ENCODE measurements at places on chromosomes 3 and 15.

- DNase-seq, result no peak
Measured at GRCh38 chr15:60526127-60526616, 47.2 kb upstream of the ICE2 start.

GRCh38 chr3:140092848-140093536 is 158.0 kb downstream of the CLSTN2 start:
- DNase-seq, result no peak

- no peak for DNase-seq
Measured at GRCh38 chr3:119013951-119014350, 20.7 kb downstream of the IGSF11 start.

- DNase-seq, result no peak
Measured at GRCh38 chr3:127573912-127574311, 16.6 kb downstream of the TPRA1 start.

DNA sequence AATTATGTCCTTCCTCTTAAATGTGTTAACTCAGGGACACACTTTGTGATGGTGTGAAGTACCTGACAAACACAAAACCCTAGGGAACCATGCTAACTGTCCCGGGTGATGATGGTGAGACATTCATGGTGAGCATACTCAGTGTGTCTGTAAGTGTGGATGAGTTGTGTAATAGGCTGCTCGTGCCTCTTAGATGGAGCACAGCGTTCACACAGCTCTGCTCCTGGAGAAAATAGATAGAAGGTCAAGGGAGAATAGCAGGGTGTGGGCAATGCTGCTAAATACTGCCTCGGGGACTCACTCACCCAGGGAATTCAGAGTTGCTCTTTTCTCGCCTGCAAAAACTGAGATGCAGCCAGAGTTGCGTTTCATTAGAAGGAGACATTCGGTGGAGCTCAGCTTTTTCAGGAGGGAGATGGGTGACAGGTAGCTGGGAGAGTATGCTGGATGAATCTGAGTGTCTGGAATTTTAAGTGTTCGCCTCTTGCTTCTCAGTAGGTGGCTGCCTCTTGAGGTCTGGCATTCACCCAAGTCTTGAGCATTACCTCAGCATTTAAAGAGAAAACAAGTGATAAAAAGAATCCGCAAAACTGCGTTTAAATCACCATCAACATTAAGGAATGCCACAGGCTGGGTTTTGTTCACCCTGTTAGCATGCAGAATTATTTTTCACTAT is 813.2 kb downstream of the AGBL1 start:
- no peak for DNase-seq

DNA sequence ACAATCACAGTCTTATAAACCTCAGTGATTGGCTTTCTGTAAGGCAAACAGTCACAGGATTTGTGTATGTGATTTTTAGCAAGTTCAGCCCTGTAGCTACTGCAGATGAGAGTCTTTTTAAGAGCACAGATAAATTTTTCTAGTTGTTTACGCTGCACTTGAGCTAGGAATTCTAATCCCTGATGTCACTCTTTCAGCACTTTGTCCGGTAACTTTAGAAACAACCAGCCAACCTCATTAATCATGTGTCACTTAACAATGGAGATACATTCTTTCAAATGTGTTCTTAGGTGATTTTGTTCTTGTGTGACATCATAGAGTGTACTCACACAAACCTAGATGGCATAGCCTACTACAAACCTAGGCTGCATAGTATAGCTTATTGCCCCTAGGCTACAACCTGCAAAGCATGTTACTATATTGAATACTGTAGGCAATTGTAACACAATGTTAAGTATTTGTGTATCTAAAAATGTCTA is 36.8 kb upstream of the GOLGA6L2 start:
- no peak for DNase-seq

DNA sequence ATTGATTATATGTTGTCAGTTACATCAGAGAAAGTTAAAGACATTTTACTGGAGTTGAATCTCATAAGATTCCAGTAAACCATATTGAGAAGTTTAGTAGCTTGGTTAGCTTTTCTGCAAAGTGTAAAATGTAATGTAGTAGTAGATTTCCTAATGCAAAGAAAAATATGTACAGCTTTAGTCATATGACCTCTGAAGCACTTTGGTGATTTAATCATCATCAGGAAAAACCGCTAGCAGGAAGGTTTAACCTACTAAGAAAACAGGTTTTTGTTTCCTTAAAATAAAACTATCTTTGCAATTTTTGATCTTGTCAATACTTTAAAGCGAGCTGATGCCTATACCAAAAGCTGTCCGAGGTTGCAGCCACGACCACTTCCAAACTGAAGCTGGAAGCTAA is 364.6 kb upstream of the ZNF385D start:
- no peak for DNase-seq

DNA sequence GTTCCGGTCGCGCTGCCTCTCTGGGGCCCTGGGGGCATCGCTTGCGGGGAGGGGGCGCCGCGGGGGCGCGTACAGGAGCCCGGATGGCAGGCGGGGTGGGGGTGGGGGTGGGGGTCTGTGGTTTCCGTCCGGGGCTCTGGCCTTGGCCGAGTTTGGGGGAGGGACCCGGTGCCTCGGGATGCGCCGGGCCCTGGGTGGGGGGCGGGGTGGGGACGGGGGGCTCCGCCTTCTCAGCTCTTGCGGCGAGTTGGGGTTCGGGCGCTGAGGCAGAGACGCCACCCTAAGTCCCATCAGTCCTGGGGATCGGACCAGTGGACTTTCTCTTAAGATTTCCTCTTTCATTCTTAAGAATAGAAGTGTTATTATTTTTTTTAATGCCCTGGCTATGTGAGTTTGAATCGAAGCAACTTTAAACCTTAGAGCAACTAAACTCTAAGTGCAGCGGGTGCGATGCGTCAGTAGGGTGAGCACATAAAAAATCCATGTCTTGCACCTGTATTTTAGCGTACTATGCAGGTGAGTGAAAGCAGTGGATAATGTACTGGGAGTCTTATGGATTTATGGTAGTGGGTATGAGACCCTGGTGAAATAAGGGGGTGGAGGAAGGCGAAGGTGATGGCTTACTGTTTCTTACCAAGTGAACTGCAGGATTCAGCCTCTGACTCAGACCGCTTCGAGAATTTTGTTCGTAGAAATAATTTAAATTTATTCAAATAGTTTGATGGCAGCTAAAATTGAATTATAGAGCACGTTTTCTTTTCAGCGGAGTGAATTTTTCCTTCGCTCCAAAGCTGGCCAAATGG is 762 bp downstream of the CTNNB1 start:
- DNase-seq, result no peak

DNA sequence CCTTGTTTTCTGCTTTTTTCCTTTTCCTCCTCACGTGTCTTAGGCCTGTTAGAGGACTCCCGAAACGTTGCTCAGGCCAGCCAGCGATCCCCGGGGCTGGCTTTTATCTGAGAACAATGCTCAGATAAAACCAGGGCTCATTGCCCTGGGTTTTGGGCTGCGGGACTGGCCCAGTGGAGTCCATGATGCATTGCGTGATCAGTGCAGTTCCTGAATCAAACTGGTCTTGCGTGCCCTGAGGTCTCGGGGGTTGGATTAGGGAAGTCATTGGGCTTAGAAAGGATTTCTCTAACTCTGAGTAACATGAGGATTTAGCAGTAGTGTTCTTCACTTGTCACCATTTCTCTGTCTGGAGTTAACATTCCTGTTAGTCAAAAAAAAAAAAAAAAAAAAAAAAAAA is 66.3 kb downstream of the CCR1 start:
- DNase-seq, result no peak

DNA sequence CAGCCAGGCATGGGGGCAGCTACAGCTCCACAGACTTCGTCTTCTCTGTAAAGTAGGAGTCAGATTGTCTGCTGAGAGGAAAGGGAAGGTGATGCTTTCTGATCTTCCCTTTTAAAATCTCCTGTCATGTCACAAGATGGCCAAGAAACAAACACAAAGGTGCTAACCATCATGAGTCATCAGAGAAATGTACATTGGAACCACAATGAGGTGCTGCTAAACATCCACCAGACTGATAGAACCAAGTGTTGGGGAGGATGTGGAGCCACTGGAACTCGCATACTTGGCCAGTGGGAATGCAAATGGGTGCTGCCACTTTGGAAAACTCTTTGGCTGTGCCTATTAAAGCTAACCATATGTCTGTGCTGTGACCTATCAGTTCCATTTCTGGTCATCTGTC is 268.8 kb downstream of the SLCO3A1 start:
- no peak for DNase-seq

DNA sequence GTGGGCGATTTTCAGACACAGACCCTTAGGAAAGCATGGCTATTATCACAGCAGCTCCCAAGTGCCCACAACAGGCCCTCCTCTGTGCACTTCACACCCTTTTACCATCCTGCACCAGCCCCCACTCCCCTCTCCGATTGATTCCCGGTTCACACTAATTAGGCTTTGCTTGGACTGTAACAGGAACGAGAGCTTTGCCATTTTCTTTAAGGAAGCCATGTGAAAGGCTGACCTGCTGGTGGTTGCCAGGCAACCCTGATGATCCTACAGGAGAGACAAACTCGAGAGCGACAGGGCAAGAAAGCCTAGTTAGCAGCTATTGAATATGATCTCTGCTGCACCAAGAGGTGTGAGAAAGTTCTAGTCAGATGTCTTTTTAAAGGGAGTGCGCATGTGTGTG is 28.2 kb upstream of the DET1 start:
- no peak for DNase-seq

DNA sequence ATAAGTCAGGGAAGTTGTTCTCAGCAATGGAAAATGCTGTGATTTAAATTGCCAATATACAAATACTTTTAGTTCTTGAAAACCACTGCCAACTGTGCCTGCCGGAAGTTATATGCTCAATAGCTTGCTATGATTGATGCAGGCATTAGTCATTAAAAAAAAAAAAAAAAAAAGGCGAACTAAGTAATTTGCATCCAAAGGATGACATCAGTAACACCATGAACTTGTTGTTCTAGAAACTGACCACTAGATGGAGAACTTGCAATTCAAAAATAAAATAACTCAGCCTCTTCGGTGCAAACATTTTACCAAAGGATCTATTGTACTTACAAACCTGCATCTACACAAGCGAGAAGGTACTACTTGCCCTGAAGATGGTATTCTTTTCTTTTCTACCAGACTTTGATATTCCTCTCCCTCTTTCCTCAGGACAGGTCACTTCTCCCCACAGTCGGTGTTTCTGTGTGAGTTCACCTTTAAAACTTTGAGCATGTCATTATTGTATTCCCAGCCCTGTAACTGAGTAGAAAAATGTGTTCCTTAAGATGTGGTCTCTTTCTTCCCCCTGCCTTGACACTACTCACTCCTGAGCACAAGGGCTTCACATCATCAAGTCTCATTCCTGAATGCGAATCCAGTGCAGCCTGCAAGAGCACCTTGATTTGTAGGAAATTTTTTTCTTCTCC is 115.0 kb upstream of the VEPH1 start:
- no peak for DNase-seq

GRCh38 chr3:4290272-4290893 is 12.8 kb upstream of the SETMAR start:
- no peak for DNase-seq

GRCh38 chr3:83224101-83224868 is 1462.8 kb upstream of the GBE1 start:
- no peak for DNase-seq

DNA sequence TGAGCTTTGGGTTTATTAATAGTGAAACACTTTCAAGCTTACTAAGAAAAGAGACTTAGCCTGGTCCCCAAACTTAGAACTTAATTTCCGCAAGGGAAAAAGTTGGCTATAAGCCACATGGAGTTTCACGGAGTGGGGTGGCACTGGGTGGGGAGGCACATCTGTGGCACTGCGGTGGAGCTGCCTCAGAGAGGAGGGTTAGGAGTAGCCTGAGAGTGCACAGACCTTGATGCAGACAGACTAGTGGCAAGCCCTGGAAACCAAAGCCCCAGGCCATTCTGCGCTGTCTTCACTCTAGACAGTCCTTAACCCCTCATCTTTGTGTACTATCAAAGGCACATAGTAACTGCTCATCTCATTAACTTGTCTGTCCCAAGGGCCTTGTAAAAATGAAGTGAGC is 22.0 kb downstream of the CXCR6 start:
- DNase-seq, result no peak

- DNase-seq, result no peak
Measured at GRCh38 chr3:51974277-51974962, 444 bp upstream of the ABHD14A start.

DNA sequence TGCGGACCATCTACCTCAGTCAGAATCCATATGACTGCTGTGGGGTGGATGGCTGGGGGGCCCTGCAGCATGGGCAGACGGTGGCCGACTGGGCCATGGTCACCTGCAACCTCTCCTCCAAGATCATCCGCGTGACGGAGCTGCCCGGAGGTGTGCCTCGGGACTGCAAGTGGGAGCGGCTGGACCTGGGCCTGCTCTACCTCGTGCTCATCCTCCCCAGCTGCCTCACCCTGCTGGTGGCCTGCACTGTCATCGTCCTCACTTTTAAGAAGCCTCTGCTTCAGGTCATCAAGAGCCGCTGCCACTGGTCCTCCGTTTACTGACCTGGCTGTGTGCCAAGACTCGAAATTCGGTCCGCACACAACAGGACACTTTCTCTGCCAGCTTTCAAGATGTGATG is 21.9 kb downstream of the NRROS start:
- DNase-seq, result no peak

- no peak for DNase-seq
Measured at GRCh38 chr15:47705281-47705997, 11.9 kb upstream of the SEMA6D start.

DNA sequence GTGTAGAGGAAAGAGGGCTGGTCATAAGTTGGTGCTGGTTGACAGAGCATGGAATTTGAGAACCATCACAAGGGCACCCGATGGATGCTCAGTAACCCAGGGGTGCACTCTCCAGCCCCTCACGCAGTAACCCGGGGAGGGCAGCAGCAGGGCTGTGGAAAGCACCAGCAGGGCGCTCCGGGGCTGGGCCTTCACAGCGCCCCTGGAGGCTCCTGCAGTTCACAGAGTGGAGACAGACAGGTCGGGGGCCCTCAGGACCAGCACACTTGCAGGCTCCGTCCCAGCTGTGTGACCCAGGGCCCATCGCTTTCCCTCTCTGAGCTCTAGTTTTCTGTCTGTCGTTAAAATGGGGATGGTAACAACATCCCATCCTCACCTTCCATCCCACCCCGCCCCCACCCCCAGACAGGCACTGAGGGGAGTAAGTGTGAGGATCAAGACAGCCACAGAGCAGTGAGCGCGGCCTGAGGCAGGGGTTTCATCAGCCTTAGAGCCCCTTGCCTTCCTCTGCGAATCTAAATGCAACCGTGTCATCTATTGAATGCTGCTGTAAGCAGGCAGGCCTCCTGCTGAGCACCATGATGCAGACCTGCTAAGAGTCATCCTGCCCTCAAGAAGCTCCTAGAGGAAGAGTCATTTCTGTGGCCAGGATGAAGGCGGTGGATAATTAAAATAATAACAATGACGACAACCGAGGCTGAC is 90.2 kb upstream of the LINGO1 start:
- no peak for DNase-seq

GRCh38 chr3:152222327-152222726 is 46.4 kb upstream of the MBNL1 start:
- no peak for DNase-seq

DNA sequence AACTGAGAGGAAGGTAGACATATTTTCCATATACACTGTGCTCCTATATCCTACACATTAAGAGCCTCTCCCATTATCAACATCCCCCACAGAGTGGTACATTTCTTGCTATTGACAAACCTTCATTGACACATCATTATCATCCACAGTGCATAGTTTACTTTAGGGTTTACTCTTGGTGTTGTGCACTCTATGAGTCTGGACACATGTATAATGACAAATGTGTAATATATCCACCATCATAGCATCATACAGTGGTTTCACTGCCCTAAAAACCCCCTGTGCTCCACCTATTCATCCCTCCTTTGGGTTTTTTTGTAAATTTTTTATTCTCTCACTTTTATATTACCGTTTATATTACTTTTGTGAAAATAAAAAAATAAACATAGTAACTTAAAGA is 22.2 kb upstream of the CLDN18 start:
- DNase-seq, result no peak
